ENCODE measurements at places on chromosomes 3 and 15.

GRCh38 chr3:3127432-3128010, 781 bp downstream of the TRNT1 start:
- DNase-seq: peak; percentile 16

GRCh38 chr3:195388380-195388779, 54.4 kb downstream of the ACAP2 start:
- no peak for DNase-seq

DNA sequence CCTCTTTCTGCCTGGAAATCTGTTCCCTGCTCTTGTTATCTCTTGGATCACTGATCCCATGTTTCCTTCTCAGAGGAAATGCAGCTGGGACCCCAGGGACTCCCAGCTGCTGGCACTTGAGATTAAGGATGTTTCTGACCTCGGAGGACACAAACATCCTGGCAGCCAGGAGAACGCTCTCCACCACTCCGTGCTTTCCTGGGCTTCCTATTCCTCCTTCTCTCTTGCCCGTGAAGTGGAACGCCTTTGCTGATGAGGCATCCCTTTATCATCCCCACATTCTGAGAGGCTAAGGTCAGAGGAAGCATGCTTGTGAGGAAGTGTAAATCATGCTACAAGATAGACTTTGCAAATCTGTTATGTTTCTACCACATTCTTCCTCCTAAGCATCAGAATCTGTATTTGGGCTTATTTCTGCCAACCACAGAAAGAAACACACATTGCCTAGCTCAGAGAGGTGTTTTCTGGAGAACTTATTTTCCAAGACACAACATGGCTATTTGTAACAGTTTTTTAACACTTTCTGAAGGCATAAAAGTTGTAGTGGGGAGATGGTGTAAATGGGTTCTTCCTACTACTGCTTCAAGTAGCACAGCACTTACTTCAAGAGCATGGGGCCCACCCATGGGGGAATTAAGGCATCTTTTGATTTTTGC, 25.6 kb upstream of the LDHAL6B start:
- no peak for DNase-seq

DNA sequence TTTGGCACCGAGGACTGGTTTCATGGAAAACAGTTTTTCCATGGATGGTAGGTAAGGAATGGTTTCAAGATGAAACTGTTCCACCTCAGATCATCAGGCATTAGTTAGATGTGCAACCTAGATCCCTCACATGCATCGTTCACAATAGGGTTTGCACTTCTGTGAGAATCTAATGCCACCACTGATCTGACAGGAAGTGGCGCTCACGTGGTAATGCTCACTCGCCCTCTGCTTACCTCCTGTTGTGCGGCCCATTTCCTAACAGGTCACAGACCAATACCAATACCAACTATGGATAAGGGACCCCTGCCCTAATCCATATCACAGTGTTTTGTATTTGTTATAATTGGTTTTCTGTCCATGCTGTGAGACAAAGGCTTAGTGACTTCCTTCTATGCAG, 58.9 kb downstream of the SLMAP start:
- no peak for DNase-seq

- DNase-seq: no peak
Observed at GRCh38 chr15:39360452-39360851, 220.4 kb upstream of the THBS1 start.

DNA sequence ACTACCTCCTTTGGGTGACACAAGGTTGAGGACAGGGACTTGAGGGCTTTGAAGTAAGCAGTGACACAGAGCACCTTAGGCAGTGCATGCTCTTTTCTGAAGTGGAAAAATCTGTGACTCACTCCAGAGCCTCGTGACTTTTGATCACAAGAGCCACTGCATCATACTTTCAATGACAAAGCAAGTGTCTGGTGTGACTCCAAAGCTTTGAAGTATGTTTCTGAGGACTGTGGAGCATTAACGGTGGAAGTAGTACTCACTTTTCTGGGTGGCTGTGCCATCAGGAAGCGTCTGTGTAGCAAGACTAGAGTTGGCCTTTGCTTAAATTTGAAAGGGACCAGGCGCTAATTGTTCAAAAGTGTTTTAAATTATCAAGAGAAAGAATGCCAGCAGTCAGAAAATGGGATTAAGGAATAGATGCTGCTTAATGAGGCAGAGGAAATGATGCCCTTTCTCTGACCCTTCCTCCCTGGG, 210.7 kb upstream of the TRIM42 start:
- peak; percentile 62 for DNase-seq

- DNase-seq: no peak
Observed at GRCh38 chr15:36361351-36361870, 218.0 kb upstream of the CDIN1 start.

DNA sequence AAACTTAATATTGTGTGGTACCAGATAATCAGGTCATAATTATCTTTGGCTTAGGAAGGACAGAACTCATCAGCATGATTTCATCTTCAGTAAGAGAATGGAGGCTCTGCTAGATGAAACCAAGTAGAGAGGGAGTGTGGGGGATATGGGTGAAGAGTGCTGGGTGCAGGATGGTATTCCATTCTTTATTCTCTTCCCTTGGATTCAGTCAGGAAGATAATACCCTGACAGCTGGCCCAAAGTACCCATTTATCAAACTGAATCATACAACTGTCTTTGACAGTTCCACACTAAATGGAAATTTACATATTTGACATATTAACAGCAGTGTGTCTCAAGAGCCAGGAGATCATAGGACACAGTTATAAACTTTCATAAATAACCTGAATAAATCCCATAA, 44.7 kb downstream of the GOLIM4 start:
- no peak for DNase-seq
